ENCODE measurements at places on chromosomes 7 and 10.
A peak's percentile ranks its signal among the peaks of the same experiment; 100 is the strongest.

DNA sequence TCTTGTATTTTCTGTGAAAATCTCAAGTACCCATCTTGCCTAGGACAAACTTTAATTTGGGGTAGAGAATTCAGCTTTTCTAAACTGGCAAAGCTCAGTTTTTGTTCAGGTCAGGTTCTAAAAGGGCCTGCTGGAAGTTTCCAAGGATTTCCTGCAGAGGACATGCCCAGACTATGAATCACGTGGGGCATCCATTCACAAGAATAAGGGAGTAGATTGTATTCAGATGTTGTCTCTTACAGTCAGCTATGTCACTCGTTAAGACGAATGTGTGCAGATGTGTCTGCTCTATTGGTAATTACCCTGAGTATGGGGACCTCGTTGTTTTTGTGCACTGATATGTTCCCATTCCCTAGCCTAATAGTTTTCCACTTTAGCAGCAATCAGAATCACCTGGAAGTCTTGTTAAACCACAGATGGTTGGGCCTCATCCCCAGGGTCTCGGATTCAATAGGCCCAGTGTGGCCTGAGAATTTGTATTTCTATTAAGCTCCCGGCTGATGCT, 81.0 kb upstream of the ITPRID1 start:
- no peak for DNase-seq

DNA sequence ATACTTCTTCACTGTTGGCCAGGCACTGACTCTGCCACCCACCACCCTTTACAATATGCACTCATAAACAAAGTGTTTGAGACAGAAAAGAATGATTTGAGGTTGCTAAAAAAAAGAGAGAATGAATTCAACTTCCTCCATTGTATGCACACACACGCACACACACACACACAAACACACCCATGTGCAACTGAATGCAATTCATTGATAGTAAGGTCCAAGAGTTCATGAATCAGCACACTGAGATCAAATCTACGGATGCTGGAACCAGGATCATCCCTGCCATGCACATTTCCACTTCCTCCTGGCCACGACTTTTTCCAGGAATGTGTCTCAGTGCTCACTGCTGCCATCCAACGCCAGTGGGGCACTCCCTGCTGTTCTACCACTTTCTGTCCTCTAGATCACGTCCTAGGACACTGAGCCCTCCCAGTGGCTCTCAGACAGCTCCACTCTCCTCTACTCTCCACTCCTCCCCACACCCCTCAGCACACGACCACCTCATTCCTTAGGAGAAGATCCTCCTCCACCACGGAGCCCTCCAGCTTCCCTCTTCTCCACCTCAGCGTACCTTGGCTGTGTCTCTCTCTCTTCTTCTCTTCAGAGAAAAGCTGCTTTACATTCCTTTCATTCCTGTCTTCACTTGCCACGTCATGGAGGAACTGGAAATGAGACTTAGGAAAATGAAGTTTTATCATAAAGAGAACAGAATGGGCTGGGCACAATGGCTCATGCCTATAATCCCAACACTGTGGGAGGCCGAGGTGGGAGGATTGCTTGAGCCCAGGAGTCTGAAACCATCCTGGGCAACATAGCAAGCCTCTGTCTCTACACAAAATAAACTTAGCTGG, 12.0 kb upstream of the TMEM213 start:
- no peak for DNase-seq

DNA sequence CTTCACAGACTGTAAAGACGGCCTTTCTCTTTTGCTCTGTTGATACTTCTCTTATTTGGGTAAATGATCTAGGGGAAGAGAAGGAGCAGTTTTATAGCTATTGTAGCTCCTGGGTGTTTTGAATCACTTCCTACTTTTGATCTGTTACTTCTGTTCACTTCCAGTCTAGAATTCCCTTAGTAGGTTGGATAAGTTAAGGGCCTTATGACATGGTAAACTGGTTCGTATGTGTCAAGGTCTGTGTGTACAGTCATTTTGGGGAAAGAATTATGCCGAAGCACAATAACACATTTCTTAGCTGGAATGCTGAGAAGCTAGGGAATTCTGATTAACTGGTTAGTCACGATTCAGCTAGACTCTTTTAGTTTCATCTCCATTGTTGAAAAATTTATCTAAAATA, 8.1 kb downstream of the DENND10 start:
- no peak for DNase-seq

DNA sequence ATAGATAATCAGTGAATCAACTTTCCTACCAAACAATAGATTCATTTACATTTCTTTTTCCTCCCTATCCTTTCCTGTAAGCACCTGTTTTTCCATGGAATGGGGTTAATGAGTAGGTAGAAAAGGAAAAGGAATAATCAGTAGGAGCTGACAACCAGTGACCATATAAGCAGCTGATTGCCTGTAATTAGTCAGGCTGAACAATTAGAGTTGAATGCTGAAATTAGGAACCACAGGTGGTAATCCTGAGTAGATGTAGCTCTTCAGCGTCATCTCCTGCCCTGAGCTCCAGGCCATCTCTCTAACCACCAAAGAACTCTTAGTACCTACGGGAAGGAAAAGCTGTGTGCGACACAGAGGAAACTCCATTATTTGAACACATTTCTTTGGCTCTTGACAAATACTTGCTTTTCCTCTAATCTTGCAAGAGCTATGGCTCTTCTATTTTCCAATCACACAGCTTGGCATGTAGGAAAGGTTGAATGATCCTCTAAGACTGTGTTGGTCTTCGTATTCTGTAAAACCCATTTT, 63.8 kb downstream of the KLHDC10 start:
- DNase-seq = no peak

GRCh38 chr7:121945480-121946236, 72.7 kb downstream of the PTPRZ1 start:
- DNase-seq = no peak

GRCh38 chr7:28872226-28872625, 85.9 kb downstream of the TRIL start:
- DNase-seq = no peak

GRCh38 chr7:48035967-48036478, 680 bp downstream of the C7orf57 start:
- peak; percentile 17 for DNase-seq

DNA sequence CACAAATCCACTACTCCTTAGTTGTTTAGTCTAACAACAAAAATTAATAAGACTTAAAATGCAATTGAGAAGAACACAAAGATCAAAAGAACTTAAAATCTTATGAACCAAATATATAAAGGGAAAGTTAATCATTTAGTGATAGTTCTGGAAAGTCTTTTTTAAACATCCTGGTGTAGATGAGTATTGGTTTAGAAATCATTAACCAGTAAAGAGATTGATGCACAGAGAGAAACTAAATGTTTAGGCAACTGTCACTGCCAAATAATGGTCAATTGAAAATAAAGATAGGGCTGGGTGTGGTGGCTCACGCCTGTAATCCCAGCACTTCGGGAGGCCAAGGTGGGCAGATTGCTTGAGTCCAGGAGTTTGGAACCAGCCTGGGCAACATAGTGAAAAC, 44.9 kb downstream of the SP8 start:
- no peak for DNase-seq

GRCh38 chr7:142476077-142476476, 218.2 kb upstream of the PRSS58 start:
- no peak for DNase-seq

- no peak for DNase-seq
Measured at GRCh38 chr7:6179620-6180343, 92.6 kb downstream of the CYTH3 start.

DNA sequence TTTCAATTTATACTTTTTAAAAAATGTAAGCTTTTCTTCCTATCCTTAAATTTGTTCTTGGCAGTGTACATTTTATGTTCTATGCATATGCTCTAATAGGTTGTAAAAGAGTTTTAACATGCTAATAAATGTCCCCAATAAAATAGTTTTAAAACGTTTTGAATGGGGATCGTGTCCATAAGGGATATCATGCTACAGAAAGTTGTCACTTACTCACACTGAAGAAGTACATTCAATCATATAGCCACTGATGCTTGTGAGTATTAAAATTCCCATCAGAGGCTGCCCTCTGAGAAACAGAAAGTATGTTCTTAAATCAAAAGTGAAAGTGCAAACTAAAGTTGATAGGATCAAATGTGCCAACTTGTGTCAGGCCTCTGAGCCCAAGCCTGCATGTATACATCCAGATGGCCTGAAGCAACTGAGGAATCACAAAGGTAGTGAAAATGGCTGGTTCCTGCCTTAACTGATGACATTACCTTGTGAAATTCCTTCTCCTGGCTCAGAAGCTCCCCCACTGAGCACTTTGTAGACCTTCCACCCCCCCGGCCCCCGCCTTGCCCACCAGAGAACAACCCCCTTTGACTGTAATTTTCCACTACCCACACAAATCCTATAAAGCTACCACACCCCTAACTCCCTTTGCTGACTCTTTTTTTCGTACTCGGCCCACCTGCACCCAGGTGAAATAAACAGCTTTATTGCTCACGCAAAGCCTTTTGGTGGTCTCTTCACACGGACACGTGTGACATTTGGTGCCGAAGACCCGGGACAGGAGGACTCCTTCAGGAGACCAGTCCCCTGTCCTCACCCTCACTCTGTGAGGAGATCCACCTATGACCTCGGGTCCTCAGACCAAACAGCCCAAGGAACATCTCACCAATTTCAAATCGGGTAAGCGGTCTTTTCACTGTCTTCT, 877 bp upstream of the NOD1 start:
- DNase-seq = no peak

DNA sequence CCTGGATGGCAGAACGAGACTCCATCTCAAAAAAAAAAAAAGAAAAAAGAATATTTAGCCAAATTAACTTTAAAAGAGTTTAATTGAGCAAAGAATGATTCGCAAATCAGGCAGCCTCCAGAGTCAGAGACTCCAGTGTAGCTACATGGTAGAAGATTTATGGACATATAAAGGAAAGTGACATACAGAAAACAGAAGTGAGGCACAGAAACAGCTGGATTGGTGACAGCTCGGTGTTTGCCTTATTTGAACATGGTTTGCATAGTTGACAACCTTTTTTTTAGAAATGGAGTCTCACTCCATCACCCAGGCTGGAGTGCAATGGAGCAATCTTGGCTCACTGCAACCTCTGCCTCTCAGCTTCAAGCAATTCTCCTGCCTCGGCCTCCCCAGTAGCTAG, 35.2 kb upstream of the TNS3 start:
- no peak for DNase-seq

GRCh38 chr10:31650010-31650409, 278.6 kb downstream of the ARHGAP12 start:
- DNase-seq = peak; percentile 58

- DNase-seq = no peak
Measured at GRCh38 chr7:33592718-33593117, 312.6 kb upstream of the BMPER start.

- no peak for DNase-seq
Measured at GRCh38 chr7:155886391-155887173, 74.3 kb upstream of the SHH start.

DNA sequence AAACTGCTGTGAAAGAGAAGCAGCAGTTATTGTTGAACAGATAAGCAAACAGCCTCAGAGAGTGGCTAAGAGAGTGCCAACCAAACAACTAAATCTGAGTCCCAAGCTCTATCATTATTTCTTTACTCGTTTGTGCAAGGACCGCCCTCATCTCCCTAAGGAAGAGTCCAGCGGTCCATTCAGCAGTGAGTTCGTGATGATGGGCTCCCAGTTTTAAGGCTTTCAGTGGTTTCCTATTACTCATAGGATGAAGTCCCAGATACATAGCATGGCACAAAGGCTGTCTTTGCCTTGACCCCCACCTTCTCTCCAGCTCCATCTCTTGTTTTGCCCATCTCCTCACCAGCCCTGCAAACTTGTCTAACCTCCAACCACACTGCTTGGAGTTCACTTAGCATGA, 24.3 kb upstream of the PDE1C start:
- DNase-seq = no peak

- DNase-seq = no peak
Measured at GRCh38 chr7:22842383-22842941, 19.8 kb upstream of the TOMM7 start.

DNA sequence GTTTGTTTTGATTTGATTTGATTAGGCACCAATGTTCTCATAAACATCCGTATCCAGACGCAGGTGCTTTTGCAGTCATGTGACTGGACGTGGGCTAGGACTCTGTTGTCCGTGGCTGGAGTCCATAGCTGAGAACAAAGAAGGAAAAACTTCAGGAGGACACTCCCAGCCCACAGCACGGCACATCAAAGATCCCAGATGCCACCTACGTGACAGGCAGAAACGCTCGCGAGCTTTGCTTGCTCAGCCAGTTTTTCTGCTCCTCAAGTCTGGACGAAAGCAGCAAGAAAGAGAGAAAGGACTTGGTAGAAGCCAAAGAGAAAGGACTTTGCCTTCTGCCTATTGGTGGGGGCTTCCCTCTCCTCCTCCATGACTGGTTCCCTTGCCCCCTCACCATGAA, 6.9 kb upstream of the ZKSCAN1 start:
- peak; percentile 75 for DNase-seq

DNA sequence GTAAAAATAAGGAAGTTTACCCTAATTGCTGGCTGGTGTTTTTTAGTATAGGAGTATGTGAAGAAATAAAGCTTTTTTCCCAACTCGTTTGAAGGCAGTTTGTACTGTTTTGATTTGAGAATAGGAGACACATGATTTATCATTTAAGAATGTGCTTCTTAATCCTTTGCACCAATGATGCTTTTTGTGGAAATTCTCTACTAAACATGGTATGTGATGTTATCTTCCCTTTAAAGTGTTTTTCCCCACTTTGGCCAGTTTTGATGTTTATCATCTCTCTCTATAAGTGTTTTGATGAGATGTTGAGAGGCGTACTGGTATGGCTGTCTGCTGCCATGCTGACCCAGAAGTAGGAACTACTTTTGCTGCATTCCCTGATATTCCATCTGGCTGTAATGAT, 85.1 kb downstream of the SUGCT start:
- DNase-seq = no peak

GRCh38 chr10:99396471-99396870, 34.0 kb downstream of the GOT1 start:
- no peak for DNase-seq

DNA sequence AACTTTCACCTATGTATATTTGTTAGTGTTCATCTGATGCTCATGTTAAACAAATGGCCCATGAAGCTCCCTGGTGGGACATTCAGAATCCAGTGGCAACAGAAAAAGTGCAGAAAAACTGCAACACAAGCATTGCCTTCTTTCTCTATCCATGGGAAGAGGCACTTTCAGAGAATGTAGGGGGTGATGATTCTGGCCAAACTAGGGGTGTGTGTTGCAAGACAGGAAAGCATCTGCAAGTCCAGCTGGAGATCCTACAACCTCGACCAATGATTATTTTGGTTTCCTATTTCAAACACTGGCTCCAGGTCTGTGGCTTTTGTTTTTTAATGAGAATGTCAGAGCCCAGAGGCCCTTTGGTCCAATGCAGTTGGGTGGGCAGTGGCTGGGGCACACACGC, 198.7 kb downstream of the CXCL12 start:
- no peak for DNase-seq
